ENCODE measurements at places on chromosomes 4 and X.

- no peak for DNase-seq
These were observed 314.6 kb upstream of the GATB start for GRCh38 chr4:152075253-152075928.

DNA sequence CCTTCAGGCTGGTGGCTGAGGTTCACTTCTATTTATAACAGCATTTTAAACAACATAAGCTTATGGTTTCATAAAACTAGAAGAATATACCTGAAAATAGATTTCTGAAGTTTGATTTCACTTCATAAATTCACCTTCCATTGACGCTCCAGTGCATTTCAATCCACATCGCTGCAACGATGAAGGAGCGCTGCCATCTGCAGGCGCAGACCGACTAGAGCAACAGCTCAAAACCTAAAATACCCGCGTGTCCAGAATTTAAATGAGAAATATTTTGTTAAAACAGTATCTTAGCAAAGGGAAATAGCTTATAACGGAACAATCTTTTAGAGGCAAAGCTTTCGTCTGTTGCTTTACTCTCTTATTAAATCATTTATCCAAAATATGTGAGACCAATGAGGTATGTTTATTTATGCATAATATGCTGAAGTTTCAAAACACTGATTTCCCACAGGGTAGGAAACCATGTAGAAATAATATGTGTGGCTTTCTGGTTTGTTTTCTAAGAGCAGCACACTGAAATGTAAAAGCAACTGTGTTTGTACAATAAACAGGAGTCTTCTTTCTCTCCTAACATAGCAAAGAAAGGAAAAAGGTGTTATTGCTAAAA is 816.4 kb upstream of the FRG1 start:
- DNase-seq = no peak

GRCh38 chr4:146004730-146005129 is 66.1 kb upstream of the ZNF827 start:
- DNase-seq = no peak

DNA sequence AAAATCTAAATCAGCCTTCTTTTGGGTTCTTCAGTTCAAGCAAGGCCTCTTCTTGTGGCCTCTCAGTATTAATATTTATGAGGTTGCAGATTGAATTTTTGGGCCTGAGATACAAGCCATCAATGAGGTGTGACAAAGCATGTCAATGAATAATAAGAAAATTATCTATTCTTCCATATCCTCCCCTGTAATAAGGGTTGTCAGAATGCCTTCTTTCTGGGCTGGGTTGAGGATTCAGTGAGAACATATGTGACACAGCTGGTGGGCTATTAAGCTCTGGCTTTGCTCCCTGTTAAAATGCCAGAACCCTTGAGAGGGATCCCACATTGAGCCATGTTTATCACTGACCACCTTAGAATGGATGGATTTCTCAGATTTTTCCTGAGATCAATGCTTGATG is 187.2 kb downstream of the AR start:
- DNase-seq = no peak

DNA sequence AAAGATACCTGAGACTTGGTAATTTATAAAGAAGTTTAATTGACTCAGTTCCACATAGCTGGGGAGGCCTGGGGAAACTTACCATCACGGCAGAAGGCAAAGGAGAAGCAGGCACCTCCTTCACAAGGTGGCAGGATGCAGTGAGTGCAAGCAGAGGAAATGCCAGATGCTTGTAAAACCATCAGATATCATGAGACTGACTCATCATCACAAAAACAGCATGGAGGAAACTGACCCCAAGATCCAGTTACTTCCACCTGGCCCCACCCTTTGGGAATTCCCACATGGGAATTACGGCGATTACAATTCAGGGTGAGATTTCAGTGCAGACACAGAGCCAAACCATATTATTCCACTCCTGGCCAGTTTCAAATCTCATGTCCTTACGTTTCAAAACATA is 514.7 kb upstream of the SPANXN1 start:
- no peak for DNase-seq

GRCh38 chr4:63817196-63817865 is 591.9 kb downstream of the TECRL start:
- no peak for DNase-seq

DNA sequence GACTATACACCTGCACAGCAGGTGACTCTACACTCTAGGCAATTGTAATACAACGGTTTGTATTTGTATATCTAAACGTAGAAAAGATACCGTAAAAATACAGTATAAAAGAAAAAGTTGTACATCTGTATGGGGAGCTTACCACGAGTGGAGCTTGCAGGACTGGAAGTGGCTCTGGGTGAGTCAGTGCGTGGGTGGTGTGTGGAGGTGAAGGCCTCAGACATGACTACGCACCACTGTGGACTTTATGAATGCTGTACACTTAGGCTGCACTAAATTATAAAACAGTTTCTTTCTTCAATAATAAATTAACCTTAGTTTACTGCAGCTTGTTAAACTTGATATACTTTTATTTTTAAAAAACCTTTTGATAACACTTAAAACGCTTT is 85.0 kb upstream of the FAT1 start:
- DNase-seq = no peak

DNA sequence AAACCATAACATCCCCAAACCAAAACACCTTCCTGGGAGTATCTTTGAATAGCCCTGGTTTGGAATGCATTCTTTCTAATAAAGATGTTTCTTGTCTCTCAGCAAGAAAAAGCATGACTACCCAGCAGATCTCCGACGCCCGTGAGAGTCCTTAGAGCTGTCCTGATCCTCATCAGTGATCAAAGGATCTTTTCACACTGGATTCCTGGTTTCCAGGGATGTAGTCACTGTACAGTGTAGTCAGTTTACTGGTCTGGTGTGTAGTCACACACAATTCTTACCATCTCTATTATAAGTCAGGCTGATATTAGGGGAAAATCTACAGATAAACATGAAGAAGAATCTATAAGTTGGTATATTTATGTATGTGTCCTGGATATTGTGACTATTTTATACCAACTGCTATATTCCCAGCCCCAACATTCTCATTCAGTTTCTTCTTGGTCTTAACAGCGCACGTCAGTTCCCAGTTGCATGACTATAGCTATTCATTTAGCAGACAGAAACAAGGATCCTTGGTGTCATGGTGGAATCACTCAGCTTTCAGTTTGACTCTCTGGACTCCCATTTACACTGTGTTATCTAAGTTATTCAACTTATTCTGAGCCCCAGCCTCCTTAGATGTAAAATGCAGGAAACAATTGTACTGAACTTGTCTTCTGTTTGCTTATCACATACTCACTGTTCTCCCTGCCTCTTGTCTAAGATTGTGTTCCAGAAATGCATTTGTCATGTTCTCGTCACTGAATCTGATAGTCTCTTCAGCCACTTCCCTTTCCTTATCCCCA is 68.3 kb downstream of the SLIT2 start:
- no peak for DNase-seq

DNA sequence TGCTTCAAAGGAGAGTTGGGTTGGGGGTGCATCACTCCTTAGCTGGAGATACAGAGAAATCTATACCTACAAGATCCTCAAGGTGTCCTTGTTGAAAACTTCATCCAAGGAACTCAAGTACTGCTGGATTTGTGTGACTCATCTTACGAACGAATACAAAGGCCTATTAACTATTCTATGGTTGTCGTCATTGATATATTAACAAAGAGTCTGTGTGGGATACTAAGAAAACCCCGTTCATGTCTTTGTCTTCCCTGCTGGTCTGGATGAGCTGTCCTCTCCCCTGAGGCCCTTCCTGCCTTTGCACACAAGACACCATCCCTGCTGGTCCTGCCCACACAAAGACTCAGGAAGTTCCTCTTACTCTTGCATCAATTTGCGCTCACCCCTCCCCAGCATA is 54.9 kb upstream of the IRF2 start:
- no peak for DNase-seq

- peak; percentile 58 for DNase-seq
These were observed 5.6 kb upstream of the CT47C1 start for GRCh38 chrX:119067023-119067739.

- no peak for DNase-seq
These were observed at the start of gene EDNRA for GRCh38 chr4:147480891-147481576. TSS of gene EDNRA (plus strand) at chr4:147481097. CDS start at chr4:147485682, 4,585 bp downstream.

GRCh38 chr4:158807691-158808090 is 38.9 kb downstream of the FNIP2 start:
- DNase-seq = no peak

DNA sequence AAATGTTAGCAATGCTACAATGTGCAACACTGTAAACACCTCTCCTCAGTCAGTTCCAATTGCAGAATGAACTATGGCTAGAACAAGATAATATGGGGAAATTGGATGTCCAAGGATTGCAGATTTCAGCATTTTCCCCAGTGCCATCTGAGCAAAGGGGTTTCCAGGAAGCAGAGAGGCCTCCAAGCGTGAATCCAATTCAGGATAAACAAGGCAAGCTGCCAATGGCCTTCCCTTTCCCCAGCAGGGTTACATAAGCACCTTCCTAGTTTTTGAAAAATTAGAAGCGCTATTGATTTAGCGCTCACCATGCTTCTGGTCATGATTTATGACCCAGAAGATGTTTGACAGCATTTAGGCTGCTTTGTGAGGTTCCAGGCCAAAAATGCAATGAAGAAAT is 223.0 kb upstream of the GATB start:
- peak; percentile 3 for DNase-seq

- DNase-seq = no peak
These were observed 207.8 kb downstream of the ADGRL3 start for GRCh38 chr4:61407642-61408618.

GRCh38 chr4:13117185-13117584 is 367.0 kb downstream of the RAB28 start:
- no peak for DNase-seq

DNA sequence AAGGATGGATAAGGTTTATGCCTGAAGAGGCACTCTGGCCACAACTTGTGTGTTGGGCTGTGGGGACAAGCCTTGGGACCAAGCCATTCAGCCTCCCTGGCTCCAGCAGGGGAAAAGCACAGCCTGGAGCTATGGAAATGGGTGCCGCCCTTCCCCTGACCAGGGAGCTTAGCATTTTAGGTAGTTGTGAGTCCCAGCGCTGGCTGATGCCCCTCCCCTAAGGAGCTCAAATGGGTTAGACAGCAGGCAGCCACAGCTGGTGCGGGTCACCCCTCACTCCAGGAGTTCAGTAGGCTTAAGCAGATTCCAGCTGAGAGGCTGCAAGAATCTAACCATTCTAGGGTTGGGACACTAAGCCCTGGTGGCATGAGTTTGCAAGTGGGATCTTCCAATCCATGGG is 172.9 kb downstream of the KCNIP4 start:
- no peak for DNase-seq

DNA sequence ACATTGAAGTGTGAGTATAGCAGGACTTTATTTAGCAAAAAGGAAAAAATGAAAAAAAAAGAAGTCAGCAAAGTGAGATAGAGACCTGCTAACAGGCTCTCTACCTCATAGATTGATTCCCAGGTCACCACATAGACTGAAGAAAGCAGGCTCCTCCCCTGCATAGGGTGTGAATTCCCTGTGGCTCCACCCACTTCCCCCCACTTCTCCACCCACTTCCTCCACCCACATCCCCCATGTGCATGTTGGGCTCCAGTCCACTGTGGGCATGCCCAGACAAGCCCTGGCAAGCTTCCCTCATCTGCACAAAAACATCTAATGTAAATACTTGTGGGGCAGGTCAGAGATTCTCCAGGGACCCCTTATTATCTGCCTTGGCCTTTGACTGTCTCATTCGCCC is 97.8 kb downstream of the TMEM47 start:
- DNase-seq = no peak

DNA sequence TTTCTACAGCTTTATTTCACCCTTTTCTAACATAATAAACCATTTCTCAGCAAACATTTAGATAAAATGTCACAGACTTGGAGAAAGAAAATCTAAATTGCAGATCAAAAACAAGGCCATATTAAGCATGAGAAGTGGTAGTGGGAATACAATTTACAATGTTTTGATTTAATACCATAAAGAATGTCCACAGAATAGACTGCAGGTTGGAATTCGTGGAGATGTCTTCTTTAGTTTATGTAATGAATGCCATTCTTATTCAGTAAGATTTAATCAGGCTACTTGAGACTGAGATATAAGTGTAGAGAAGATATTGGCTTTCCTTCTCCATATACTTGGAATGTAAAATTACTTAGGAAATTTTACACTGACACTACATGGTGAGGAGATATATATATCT is 91.9 kb upstream of the ZFP42 start:
- DNase-seq = no peak

- DNase-seq = no peak
These were observed 56.3 kb downstream of the SHISA3 start for GRCh38 chr4:42453612-42454011.

GRCh38 chrX:117376460-117376859 is 740.1 kb downstream of the KLHL13 start:
- DNase-seq = no peak

- DNase-seq = no peak
These were observed 41.9 kb upstream of the PDLIM3 start for GRCh38 chr4:185576962-185577950.

DNA sequence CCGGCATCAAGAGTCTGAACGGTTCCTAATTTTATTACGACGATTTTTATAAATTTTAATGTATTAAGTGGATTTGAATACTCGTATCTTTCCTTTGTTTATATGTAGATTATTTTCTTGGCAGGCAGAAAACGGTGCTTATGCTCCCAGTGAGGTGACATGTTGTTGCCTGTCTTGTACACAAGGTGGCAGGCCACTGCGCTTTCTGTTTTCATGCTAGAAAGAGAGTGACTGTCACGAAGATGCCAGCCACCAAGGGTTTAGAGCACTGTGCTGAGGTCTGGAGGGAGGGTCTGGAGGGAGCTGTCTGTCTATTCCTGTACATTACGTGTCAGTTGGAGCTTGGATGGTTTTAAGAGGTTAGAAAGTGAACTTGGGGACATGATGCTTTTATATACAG is 87.7 kb downstream of the SHROOM2 start:
- DNase-seq = no peak

DNA sequence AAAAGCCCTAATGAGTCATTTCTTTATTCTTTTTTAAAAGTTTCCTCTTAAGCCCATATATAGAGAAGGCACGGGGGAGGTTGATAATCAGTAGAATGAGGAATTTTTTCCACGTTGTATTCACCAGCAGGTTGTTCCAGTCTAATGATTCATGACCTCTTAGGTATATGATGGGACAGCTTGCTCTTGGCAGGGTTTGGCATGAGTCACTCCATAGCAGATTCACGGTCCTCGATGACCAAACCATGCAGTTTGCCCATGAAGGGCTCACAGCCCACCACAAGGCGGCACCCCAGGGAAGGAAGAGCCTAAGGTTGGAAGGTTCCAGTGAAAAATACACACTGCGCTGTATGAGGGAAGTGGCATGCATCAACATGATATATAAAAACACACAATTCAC is 623.8 kb upstream of the DIPK2B start:
- DNase-seq = peak; percentile 3

- DNase-seq = no peak
These were observed 53.1 kb downstream of the IGSF1 start for GRCh38 chrX:131235768-131236545.

DNA sequence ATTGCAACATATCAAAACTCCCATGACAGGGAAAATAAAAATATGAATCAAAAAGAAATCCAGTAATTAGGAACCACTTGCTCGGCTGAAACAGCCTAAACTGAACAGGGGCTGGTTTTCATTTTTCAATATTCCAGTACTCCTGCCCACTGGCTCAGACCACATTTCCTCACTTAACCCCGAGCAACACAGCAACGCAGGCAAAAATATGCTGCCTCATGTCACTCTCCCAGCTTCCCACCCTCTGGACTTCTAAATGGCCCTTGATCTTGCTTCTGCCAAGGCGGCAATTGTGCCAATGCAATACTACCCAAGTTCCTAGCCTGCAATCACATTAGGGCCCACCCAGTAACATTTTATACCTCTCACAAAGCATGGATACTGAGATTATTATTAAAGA is 30.6 kb downstream of the USP46 start:
- DNase-seq = no peak

- no peak for DNase-seq
These were observed 243.0 kb upstream of the KCNIP4 start for GRCh38 chr4:22191565-22191964.
